Stimulated activated CD4-positive, alpha-beta T cell treated with anti-CD3 and anti-CD28 coated beads, Interleukin-4, amount 100 ng/mL, for 4 hours (primary cell): ENCODE measurements at places on chromosomes 7 and 10.

GRCh38 chr7:31892099-31892829, 177.9 kb downstream of the PDE1C start:
- DNase-seq: no peak

- DNase-seq: no peak
These were observed 2.8 kb downstream of the TFEC start for GRCh38 chr7:116027786-116028185.

GRCh38 chr10:127276794-127277462, 80.5 kb upstream of the INSYN2A start:
- DNase-seq: no peak

DNA sequence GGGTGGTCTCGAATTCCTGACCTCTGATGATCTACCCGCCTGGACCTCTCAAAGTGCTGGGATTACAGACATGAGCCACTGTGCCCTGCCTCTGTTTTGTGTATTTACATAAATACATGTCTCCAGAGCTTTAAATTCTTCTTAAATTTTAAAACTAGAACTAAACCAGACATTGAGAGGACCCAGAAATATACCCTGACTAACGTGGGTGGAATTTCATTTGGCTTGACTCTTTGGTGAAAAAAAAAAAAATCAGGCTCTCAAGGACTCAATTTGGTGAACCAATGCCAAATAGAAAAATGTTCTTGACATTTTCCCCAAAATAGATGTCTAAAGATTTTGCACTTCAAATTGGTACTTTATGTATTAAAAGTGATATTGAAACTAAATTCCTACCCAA, 16.6 kb upstream of the FAS start:
- no peak for DNase-seq

- DNase-seq: peak; percentile 62
These were observed 236.2 kb upstream of the KLF14 start for GRCh38 chr7:130970196-130970595.

- DNase-seq: no peak
These were observed 358.4 kb downstream of the KCNMA1 start for GRCh38 chr10:77279207-77279606.

DNA sequence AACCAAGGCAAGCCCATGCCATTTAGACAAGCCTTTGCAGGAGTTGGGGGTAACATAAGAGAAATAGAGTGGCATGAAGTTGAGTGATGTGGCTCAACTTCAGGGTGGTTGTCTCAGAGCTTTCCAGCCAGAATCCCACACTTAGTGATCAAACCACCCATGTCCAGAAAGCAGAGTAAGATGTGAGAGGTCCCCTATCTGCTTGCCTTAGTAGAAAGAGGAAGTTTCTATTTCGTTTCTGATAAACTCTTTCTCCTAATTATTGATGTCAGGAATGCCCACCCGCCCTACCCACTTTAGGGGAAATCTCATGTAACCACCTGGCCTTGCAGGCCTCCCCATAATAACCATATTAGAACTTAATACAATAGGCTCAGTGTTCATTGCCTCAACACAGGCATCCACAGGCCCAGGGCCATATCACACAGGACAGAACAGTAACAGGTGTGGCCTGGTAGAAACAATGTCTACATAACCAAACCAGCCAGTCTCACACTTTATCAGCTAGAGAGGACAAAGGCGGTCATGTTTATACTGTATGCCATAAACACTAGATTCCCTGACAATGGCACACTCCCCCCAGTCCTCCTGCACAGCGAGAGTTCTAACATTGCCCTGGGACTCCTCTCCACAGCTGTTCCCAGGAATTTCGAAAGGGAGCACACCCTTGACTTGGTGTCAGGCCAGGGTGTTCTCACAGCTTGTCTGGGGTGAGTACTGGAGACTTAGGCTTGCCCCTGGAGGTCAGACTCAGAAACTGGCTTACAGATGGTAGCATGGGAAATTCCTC, 364.4 kb downstream of the CXCL12 start:
- DNase-seq: no peak

DNA sequence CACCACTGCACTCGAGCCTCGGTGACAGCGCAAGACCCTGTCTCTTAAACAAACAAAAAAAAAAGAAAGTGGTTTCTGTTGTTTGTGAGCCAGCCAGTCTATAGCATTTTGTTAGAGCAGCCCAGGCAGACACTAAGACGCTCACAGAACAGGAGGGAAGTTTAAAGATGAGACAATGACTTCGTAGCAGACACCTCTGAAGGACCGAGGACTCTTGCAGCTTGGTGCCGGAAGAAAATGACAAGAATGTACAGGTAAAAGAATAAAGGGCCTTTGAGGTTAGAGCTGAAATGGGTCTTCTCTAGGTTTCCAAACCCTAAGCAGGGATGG, 39.7 kb downstream of the MACROH2A2 start:
- DNase-seq: no peak

DNA sequence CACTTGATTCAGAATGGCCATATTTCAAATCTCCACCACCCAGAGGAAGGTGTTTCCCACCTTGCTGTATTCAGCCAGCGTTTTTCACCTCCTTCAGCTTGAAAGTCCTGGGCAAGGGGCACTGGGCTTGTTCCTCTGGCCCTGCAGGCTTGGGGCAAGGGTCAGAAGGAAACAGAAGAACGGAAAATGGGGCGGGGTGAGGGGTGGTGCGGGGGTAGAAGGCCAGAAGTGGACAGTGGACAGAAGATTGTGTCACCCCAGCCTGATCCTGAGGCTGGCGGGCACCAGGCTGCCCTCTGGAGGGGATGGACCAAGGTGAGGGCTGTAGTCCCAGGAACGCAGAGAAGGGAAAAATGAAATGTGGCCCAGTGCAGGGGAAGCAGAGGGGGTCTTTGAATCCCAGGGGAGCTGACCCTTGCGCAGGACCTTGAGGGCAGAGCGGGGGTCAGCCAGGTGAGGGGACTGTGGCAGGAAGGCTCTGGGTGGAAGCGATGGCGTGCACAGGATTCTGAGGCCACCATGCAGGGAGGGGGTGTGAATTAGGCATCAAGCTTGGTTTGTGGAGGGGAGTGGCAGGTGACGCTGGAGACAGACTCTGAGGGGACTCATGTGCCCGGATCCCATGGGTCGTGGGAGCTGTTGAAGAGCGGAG, 23.0 kb downstream of the TMEM120A start:
- DNase-seq: no peak

DNA sequence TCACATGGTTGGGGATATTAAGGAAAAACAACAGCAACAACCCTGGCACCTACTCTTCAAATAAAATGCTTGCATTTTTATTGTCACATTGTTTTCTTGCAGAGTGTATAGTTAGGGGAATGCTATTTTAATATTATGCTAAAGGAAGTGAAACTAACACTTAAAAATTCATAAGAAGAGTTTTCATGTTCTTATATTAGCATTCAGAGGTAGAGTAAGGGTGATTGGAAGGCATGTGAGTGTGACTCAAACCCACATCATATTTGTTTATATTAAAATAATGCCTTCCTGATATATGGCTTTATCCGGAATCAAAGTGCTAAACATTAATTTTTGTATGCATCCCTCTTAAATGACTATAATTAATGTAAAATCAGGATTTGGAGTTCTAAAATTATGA, 59.8 kb upstream of the TES start:
- no peak for DNase-seq

DNA sequence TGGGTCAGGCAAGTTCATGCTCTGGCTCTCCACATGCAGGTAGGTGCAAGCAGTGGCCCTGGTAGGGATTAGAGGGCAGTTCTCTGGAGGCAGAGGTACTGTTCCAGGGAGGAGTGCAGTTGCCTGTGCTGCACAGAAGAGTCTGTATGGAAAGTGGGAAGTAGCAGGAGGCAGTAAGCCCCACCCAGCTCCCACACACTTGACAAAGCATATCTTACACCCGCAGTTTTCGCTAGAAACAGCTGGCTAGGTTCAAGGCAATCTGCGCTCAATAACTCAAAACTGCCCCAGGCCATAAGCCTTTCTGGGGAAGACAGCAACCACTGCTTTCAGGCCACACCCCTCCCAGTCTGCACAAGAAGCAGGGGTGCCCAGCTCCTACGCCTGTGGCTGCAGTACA, 33.1 kb upstream of the ARMC3 start:
- DNase-seq: no peak

DNA sequence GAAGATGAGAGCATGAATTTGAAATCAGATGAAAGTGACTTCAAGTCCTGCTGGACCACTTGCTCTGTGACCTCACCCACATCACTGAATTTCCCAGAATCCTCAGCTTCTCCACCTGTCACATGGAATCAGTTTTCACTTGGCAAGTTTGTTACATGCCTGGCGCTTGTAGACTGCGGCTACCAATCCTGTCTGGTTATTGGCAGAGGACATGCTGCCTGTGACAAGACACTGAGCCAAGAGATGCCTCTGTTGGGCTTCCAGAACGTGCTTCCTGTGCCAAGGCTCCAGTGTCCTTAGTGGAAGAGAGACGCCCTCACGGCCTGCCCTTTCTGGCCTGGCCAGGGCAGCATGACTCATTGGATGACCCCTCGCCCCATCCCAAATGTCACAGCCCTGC, 4.4 kb upstream of the MYL10 start:
- DNase-seq: no peak

GRCh38 chr7:49660170-49660783, 113.2 kb upstream of the VWC2 start:
- no peak for DNase-seq

DNA sequence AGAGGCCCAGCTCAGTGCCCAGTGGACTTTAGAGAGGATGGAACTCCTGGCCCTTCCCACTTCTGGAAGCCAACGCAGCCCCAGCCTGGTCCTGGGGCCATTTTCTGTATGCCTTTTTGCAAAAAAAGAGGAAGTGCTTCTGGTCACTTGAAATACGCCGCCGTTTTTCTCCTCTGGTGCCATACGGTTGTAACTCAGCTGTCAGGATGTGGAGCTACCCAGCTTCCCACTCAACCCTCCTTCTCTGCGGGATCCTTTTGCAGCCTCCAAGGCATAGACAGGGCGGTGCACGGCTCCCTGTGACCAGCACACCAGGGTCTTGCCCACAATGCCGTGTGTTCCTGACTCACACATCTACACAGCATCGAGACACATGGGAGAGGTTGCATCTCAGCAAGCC, 369.6 kb downstream of the TCERG1L start:
- no peak for DNase-seq

GRCh38 chr10:65219444-65219843, 1698.2 kb downstream of the REEP3 start:
- no peak for DNase-seq

GRCh38 chr10:94803307-94803706, 40.8 kb downstream of the CYP2C19 start:
- DNase-seq: no peak

DNA sequence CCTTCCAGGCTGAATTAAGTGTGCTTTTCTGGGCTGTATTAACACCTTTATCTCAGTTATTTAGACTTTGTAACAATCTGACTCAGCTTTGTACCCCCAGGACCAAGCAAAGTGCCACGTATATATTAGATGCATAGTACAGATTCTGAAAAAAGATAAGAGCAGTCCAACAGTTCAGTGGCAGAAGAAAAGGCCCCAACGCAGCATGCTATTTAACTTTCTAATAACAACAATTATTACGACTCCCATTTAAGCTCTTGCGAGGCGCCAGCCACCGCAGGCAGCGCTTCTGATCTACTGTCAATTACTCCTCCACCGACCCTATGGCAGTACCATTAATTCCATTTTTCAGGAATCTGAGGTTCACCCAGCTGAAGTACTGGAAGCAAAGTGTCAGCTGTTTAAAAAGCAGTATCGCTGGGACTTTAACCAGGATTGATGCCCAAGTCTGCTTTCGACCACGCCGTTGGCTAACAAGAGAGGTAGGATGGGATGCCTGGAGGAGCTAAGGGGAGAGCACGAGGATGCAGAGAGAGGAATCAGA, 638 bp downstream of the LIPA start:
- DNase-seq: no peak

DNA sequence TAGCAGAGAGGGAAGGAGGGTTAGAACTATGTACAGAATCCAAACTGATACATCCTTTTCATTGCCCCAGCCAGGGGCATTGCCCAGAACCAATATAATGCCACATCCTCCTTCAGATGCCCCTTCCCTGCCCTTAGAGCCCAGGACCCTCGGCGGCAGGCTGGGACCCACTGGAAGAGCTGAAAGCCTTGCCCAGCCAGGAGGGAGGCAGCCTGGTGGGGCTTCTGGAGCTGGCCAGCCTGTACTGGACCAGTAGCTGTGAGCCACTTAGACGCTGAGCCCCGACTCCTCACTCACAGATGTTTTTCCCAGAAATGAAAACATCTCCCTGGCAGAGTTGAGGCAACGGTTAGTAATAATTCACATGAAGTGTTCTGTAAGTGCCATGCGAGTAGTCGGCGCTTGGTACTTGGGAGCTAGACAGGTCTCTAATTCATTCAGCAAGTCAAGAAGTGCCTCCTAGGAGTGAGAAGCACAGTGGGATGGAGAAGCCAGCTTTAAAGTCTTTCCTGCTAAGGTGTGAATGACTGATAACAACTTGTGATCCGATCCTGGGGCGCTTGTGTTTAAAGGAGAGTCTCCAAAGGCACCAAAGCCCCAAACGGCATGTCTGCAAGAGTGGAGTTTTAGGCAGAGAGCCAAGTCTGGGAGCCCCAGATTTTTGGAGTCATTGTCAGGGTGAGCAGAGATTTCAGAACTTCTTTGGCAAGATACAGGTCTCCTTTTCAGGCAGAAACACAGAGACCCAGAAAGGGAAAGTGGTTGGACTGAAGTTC, 9.8 kb downstream of the VSIR start:
- DNase-seq: no peak

- no peak for DNase-seq
These were observed 284.5 kb downstream of the CELF2 start for GRCh38 chr10:11302181-11302580.

DNA sequence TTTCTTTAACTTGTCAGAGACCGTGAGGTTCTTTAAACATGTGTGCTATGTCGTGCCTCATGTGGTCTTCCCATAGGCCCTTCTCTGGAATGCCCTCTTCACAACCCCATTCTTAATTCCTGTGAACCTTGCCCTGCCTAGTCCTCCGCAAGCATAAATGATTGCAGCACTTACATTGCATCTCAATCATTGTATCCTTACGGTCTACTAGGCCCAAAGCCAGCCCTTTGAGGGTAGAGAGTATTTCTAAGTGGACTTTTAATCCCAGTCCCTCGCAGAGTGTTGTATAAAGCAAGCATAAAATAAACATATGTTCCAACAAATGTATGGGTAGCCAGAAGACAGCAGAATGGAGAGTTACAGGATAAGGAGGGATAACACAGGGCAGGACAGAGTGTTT, 92.1 kb upstream of the FAM133B start:
- DNase-seq: no peak

DNA sequence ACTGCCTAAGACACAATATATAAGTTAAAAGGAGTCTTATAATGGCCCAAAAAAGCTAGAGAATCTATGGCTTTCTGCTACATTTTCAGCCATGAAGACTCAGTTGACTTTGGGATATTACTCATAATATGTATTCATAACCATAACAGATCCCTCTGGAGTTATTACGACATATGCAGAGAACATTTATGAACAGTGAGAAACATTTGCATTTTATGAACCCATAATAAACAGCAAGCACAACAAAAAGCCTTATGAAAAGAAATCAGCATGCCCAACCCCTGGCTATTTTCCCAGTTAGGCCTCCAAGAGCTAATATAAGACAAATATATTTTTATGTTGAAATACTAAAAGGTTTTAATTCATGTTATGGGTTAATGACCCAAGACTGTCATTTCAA, 52.4 kb downstream of the ARMH3 start:
- no peak for DNase-seq

- DNase-seq: no peak
These were observed 144.4 kb downstream of the CUX1 start for GRCh38 chr7:101961811-101962210.
